Left forelimb (tissue), 1 donor: ENCODE measurements at places on chromosomes 16 and 17.
A peak's percentile ranks its signal among the peaks of the same experiment; 100 is the strongest.

DNA sequence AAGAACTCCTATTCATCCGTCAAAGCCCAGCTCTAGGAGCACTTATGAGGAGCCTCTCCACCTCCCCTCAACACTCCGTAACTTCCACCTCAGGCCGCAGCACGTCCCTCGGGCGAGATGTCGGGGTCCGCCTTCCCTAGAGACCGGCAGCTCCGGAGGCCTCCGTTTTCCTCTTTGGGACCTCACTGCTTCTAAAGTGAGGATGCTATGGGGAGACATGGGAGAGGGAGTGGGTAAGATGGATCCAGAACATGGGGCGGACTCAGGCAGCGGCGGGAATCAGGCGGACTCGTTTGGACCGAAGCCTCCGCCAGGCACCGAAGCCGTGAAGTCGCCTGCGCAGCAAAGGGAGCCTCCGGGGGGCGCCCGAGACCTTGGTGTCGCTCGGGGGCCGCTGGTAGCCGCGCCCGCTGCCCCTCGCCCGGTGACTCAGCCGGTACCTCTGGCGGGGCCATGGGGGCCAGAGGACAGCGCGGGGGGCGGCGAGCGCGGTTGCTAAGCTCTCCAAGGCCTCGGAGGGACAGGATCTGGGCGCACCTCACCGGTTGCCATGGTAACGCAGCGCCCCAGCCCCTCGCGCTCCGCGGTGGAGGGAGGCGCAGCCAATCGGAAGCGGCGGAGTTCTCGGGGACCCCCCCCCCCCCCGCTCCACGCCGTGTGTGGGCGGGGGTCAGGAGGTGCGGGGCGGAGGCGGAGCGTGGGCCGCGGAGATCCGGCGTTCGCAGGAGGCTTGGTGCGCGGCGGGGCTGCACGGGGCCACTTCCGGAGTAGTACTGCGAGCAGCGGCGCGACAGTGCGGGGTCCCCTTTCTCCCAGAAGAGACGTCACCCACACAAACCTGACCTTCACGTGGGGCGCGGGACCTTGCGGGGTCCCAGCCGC lies 1.3 kb upstream of the HIC1 start:
- DNase-seq, result peak; percentile 81

- no peak for DNase-seq
These were observed 59.0 kb upstream of the TRAP1 start for GRCh38 chr16:3776316-3776715.

DNA sequence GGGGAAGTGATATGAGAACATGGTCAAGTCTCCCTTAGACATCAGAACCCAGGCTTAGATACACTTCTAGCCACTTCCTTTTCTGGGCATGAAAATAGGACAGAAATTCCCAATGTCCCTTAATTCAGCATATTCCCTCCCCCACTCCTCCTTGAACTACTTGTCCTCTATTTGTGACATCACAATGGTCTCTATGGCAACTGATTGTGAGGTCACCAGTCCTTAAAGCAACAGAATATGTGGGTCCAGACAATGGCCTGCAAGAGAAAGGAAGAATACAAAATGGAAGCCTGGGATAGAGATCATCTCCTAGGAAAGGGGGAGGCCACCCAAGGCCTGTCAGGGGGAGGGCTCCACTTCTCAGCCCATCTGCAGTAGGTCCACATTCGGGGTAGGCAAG lies 6.7 kb upstream of the SEZ6 start:
- no peak for DNase-seq

DNA sequence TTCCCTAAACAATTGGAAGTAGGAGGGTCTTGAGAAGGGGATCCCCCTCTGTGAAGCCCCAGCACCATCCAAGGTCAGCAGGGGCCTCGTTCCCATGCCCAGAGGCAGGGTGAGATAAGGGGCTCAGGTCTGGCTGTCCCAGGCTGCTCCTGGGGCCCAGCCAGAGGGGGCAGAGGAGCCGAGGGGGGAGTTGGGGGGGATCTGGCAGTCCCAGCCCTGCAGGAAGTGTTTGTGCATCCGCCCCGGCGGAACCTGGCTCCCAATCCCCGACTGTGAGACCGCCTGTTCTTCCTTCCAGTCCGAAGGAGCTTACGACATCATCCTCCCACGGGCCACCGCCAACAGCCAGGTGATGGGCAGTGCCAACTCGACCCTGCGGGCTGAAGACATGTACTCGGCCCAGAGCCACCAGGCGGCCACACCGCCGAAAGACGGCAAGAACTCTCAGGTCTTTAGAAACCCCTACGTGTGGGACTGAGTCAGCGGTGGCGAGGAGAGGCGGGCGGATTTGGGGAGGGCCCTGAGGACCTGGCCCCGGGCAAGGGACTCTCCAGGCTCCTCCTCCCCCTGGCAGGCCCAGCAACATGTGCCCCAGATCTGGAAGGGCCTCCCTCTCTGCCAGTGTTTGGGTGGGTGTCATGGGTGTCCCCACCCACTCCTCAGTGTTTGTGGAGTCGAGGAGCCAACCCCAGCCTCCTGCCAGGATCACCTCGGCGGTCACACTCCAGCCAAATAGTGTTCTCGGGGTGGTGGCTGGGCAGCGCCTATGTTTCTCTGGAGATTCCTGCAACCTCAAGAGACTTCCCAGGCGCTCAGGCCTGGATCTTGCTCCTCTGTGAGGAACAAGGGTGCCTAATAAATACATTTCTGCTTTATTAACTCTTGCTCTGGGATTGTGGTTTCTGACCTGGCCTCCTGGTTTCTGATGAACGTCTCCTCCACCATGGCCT lies 14.9 kb downstream of the GPRC5C start:
- DNase-seq, result no peak
